ENCODE measurements at places on chromosomes 16 and 17. TPM values are rescaled to one million over a fixed set of nuclear protein-coding genes. Genes with fewer than 3 reads are reported as not detected.

EPX gene
- not detected for polyA plus RNA-seq

CACNG5 gene
- polyA plus RNA-seq: not detected

OSGIN1 gene
- polyA plus RNA-seq: 11.5 TPM

CDK5R1 gene
- polyA plus RNA-seq: 1.5 TPM

MYO15A gene
- polyA plus RNA-seq: 0.46 TPM

C16orf90 gene
- polyA plus RNA-seq: not detected

EME1 gene
- polyA plus RNA-seq: 4.3 TPM

LRRC45 gene
- 7.6 TPM for polyA plus RNA-seq

LYZL6 gene
- polyA plus RNA-seq: not detected

TEX14 gene
- 0.02 TPM for polyA plus RNA-seq

NDE1 gene
- polyA plus RNA-seq: 28.0 TPM

ATP1B2 gene
- not detected for polyA plus RNA-seq

ACSM2A gene
- 0.03 TPM for polyA plus RNA-seq

SLC13A2 gene
- polyA plus RNA-seq: not detected

CHD9NB gene
- 0.35 TPM for polyA plus RNA-seq

PRSS22 gene
- polyA plus RNA-seq: not detected

TMIGD1 gene
- not detected for polyA plus RNA-seq

KRTAP17-1 gene
- not detected for polyA plus RNA-seq

CCL1 gene
- polyA plus RNA-seq: not detected

LLGL2 gene
- 6.1 TPM for polyA plus RNA-seq

MCRIP2 gene
- polyA plus RNA-seq: 29.9 TPM

SGCA gene
- not detected for polyA plus RNA-seq

TAT gene
- not detected for polyA plus RNA-seq

PARN gene
- 16.9 TPM for polyA plus RNA-seq

APOBR gene
- polyA plus RNA-seq: not detected

TP53TG3C gene
- polyA plus RNA-seq: not detected

CCL4 gene
- polyA plus RNA-seq: not detected

EFNB3 gene
- polyA plus RNA-seq: 2.9 TPM

TBC1D26 gene
- polyA plus RNA-seq: 0.11 TPM

CPNE7 gene
- 5.9 TPM for polyA plus RNA-seq

KRT20 gene
- polyA plus RNA-seq: not detected

Measured in endothelial cell of umbilical vein (primary cell).